ENCODE measurements at places on chromosomes 16 and 17. TPM values are rescaled to one million over a fixed set of nuclear protein-coding genes. Genes with fewer than 3 reads are reported as not detected.

- no peak for DNase-seq
Observed at GRCh38 chr17:66948061-66948750, 16.3 kb upstream of the CACNG4 start.

P2RX1 gene
- total RNA-seq: not detected

- no peak for DNase-seq
Observed at GRCh38 chr17:63768433-63768832, 5.0 kb downstream of the CCDC47 start.

DNA sequence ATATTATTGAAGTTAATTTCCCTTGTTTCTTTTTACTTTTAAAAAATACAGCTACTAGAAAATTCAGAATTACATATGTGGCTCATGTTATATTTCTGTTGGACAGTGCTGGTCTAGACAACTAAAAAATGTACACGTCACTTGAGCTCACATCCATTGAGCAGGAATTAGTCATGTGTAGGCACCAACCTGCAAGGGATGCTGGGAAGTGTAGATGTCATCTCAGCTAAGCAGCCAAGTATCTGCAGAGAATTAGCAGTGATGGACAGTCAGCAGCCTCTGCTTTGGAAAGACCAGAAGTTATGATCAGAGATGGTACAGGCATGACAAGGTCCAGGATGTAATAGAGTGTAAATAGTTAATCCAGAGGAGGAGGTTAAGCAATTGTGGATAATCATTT, 87.1 kb upstream of the HS3ST2 start:
- DNase-seq: no peak

- no peak for DNase-seq
Observed at GRCh38 chr16:50440991-50441390, 72.2 kb upstream of the BRD7 start.

DNA sequence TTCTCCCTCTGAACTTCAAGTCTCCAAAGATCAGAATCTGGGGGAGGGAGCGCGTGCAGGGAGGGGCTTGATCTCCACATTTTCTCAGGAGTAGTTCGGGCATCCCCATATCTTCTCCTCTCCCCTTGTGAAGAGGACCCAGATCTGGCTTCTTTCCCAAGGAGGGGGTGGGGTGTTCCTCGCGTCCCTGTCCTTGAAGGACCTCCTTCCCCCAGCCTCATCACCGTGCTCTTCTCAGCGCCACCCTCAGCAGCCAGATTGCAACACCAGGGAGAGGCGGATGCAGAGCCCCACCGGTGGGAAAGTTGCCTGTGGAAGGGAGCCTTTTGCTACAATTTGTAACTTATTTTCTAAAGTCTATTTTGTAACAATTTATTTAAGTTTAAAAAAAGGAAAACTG, 5.7 kb downstream of the PRSS53 start:
- no peak for DNase-seq

CHST5 gene
- total RNA-seq: 1.5 TPM

TBC1D3C gene
- not detected for total RNA-seq

C16orf82 gene
- total RNA-seq: 1.4 TPM

DNA sequence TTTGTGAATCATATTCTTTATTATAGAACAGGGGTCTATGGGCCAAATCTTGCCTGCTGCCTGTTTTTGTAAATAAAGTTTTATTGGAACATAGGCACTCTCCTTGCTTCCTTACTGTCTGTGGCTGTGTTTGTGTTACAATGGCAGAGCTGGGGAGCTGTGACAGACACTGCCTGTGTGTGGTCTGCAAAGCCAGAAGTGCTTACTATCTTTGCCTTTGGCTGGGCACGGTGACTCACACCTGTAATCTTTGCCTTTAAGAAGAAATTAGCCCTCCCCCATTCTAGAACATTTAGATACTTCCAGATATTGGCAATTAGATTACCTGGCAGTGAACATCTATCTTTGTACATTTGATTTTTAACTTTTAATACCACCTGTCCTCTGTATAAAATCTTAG, 308.3 kb downstream of the FOXL1 start:
- DNase-seq: no peak

- no peak for DNase-seq
Observed at GRCh38 chr16:57409065-57409464, 4.5 kb downstream of the CCL17 start.

HCRT gene
- 0.47 TPM for total RNA-seq

KRT32 gene
- not detected for total RNA-seq

WFIKKN1 gene
- total RNA-seq: 8.5 TPM

C16orf78 gene
- not detected for total RNA-seq

DNA sequence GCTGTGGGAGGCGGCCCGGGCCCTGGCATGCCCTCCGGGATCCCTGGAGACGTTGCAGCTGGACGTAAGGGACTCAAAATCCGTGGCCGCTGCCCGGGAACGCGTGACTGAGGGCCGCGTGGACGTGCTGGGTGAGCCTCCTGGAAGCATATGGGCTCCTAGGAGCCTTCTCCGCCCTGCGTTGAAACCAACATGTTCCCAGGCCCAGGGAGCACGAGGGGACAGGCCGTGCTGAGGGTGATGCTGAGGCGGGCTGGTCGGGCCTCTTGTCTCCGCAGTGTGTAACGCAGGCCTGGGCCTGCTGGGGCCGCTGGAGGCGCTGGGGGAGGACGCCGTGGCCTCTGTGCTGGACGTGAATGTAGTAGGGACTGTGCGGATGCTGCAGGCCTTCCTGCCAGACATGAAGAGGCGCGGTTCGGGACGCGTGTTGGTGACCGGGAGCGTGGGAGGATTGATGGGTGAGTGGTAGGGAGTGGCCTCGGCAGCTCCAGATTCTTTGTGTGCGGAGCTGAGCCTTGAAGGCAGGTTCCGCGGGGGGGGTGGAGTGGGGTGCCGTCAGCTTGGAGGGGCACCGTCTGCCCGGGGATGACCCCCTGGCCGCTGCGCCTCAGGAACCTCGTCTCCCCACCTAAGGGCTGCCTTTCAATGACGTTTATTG, 567 bp downstream of the HSD17B1 start:
- DNase-seq: no peak

DNA sequence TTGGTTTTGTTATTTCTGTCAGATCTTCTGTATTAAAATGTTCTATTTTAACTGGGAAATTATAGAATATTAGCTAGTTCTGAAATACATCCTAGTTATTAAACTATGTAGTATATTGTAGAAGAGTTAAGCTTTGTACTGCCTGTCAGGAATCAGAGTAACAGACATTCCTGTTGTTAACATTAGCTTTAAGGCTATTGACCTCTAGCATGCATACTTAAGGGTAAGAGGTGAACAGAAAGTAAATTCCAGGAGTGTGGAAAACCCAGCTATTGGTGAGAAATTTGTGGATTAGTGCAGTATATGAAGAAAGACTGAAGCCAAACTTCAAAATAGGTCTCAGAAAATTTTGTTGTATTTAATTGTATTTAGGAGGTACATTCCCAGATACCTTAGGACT, 111.3 kb downstream of the CHD9 start:
- DNase-seq: no peak

TOM1L1 gene
- 27.8 TPM for total RNA-seq

DNA sequence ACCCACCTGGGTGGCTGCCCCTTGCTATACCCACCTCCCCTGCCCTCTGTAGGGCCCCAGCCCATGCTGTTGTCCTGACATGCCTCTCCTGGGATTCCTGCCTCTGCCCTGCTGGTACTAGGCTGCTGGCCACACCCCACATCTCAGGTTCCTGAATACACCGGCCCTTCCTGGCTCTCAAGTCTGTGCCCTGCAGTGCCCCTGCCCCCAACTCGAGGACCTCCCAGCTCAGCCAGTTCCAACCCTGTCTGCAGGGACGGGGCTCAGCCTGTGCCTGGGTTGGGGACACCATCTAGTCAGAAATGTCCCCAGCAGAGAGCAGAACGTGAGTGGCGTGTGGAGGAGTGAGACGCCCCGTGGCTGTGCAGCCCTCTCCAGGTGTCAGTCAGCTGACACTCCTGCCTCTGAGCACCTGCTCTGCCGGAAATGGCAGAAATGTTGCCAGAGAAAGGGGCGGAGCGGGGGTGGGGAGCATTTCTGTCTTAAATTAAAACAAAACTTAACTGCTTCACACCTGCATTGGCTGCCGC, 28.7 kb downstream of the ACSF3 start:
- no peak for DNase-seq

DNA sequence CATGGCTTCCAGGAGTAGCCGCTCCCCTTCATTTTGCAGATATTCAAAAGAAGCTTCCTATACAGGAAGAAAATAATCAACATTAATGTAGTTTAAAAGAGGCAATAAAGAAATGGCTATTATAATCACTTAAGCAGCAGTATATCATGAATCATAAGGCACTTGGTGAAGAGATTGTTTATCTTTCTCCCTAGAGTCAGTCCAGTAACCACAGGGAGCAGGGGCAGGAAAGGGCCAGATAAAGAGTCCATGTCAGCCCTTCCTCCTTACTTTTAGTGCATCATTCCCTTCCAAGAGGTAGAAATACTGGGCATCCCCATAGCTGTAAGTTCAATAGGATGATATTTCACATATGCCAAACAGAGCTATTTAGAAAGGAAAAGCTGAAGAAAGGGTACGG, 184.6 kb upstream of the C17orf78 start:
- no peak for DNase-seq

GRCh38 chr16:9847146-9847545, 335.1 kb downstream of the GRIN2A start:
- no peak for DNase-seq
